ENCODE measurements at places on chromosomes 5 and 9.
A peak's percentile ranks its signal among the peaks of the same experiment; 100 is the strongest.

- DNase-seq: no peak
These were observed 57.0 kb downstream of the SECISBP2 start for GRCh38 chr9:89375191-89375760.

- DNase-seq: no peak
These were observed 126.2 kb upstream of the PLCXD3 start for GRCh38 chr5:41636605-41637004.

DNA sequence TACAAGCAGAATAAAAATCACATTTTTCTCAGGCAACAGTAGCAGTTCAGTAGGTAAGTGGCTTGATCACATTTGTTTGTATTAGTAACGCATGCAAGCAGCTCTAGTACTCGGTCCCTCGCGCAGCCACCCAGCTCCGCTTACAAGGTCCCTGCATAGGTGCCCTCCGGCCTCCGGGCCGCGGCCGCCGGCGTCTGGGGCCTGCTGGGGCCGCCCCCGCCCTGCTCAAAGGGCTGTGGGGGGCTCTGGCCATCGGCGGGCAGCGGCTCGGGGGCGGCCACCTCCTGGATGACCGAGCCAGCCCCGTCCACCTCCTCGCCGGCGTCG, 50.2 kb upstream of the UBAC1 start:
- DNase-seq: no peak

DNA sequence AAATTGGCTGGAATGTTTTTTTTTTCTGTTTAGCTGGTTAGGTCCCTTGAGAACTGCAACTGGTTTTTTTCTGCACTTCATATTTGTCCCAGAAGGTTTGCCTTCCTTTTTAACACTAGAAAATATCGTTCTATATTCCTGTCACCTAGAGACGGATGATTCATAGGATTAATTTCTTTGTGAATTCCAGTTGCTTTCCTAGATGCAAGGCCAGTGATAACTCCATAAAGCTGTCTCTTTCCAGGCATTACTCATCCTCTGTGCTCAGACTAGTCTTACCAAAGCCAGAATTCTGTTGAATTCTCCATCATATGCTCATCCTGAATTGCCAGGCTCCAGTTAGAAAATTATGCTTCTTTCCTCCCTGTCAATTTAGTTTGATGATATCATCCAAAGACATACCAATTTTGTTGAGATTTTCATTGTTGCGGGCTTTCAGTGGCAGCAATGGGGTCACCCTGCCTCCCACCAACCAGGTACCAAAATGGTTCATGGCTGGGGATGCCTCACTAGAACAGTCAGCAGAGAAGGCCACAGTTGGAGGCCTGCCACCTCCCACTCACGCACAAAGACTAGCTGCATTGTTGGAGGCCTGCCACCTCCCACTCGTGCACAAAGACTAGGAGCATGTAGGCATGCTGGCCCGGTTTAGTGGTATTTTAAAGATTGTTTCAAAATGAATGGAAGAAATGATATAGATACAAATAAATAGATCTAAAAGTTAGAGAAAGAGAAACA, 8.5 kb downstream of the BAAT start:
- DNase-seq: no peak

DNA sequence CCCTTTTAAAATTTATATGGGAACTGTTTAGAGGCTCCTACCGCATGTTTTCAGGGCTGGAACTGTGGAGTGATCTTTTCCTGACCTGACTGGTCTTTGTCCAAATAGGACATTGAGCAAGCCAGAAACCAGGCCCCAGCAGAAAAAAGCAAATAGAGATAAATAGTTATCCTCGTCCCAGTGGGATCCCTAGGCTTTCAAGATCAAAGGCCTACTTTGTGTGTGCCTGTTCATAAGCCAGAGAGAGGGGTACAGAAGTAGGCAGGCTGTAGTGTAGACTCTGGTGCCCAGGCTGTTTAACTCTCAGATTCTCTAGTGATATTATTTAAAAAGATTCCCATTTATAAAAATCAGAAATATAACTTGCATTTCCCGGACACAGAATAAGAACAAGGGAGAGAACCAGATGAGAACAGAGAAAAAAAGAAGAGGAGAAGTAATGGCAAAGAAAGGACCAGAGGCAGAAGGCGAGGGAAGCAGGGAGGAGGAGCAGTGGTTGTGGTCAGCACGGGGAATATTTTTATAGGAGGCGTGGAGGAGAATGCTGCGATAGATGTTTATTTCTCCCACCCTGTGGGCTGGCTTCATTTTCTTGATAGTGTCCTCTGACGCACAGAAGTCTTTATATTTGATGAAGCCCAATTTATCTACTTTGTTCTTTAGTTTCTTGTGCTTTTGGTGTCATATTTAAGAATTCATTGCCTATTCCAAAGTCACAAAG, 101.2 kb downstream of the AOPEP start:
- DNase-seq: no peak

DNA sequence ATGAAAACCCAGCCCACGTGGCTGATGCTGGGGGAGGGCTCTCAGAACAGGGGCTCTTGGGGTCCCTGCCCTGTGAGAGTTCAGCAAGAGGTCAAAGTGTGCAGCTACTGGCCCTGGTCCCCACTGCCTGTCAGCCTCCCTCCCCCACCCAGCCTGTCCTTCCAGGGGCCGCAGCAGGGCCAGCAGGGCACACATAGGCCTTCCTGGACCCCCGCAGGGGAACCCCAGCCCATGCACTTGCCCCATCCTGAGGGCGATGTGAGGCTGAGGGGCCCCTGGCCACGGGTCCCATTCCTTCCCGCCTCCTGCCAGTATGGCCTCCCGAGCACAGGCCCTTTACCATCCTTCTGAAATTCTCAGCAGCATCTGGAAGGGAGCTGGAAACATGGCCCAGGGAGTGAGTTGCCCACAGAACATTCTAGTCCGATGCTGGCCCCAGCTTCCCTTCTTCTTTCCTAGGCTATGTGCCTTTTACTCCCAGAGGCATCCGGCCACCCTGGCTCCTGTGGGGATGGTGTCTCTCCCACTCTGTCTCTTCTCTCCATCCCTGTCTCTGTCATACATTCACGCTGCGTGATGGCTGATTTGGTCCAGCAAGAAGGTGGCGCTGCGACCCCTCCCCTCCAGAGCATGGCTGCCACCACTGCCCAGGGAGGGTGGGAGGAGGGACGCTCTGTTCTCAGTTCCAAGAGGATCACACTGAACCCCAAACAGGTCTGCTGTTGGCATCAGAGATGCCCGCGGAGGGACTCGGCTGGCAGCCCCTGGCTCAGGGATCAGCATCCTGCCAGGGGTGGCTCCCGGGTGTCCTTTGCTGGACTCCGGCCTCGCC, 19.6 kb downstream of the MRPL36 start:
- no peak for DNase-seq

DNA sequence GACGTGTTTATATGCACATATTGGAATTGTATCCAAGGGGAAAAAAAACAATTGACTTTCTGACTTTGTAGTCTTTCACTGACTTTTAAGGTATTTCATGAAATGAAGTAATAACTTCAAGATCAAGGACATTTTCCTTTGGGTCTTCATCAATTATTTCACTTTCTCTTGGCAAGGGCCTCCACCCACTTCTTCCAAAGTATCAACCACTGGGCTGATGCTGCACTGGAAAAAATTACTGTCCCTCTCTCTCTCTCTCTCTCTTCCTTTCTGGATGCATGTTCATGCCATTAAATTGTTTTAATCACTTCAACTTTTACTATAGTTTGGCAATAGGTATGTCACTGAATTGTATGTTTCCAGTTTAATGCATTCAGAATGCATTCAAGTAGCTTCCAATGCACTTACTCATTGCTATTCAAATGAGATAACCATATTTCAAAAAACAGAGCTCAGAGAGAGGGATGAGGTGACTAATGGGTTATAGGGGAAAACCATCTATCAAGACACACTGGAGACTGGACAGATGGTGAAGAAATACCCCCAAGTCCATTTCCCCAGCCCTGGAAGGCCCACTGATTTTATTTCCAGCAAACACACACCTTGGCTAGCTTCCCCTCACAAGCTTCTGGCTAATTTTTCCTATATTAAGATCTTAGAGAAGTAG, 585.3 kb downstream of the EBF1 start:
- DNase-seq: no peak

DNA sequence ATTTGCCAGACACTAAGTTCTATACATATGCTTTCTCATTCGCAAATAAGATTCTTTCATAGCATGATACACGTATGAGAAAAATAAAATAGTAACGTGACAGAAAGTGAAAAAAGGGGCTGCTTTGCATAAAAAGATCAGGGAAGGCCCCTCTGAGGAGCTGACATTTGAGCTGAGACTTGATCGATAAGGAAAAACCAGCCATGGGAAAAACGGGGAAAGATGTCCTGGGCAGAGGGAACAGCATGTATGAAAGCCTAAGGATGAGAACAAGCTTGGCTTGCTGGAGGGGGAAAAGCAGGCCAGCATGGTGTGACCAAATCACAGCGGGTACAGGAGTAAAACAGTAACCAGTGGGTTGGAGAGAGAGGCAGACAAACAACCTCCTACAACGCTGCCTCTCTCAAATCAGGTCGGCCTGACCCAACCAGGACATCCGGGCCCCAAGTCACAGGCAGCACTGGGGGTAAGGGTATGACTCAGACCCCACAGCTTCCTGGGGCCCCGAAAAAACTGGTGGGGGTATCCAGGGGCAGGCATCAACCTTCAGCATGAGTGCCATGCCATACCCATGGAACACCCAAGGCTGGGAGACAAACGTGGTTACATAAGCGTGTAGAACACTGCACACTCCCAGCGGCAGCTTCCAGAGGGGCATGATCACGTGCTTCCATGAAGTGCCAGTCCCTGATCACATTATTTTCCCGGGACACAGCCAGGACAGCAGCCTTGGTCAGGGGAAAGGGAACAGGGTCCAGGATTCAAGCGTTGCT, 2.2 kb downstream of the TNIP1 start:
- DNase-seq: peak; percentile 85

- no peak for DNase-seq
These were observed 187.3 kb upstream of the NMUR2 start for GRCh38 chr5:152592416-152592815.

GRCh38 chr9:4196886-4197285, 103.0 kb downstream of the GLIS3 start:
- no peak for DNase-seq
